ENCODE measurements at places on chromosomes 2 and 18.

GRCh38 chr2:85852937-85853498 lies 35.8 kb downstream of the ST3GAL5 start:
- no peak for DNase-seq

DNA sequence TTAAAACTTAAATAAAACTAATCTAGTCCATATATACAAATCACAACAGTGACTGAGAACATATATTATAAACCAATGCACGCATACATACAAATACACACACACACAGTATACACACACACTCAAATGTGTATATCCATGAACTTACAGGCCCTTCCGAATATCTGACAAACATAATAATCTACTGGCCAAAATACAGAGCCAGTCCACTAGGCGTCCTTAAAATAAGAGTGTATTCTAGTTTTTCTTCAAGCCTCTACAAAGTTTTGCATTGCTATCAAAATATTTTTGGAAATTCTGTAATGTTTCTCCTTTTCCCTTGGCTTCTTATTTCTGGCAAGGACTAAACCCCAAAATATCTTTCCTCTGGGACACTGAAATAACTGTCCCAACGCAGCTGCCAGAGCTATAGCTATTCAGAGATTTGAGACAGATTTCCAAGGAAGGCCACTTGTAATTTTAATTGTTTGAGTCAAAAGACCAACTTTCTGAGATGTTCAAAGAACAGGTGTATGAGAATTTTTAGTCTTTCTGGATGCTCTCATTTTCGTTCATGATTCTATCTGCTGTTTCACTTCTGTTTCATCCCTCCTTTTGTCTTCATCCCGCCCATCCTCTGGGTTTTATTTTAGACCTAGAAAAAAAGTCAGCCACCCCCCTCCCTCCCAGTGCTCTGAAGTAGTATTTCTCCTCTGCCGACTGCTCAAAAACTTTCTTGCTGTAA lies 24.1 kb upstream of the SP3 start:
- no peak for DNase-seq

GRCh38 chr18:29078273-29078672 lies 901.3 kb upstream of the CDH2 start:
- no peak for DNase-seq

- no peak for DNase-seq
Observed at GRCh38 chr2:232979871-232980461, 33.1 kb downstream of the NGEF start.

- DNase-seq, result no peak
Observed at GRCh38 chr2:226213717-226214116, 585.9 kb downstream of the IRS1 start.

GRCh38 chr2:227360351-227360750 lies 18.8 kb downstream of the TM4SF20 start:
- DNase-seq, result no peak

- no peak for DNase-seq
Observed at GRCh38 chr2:189492451-189492850, 51.2 kb downstream of the WDR75 start.

- no peak for DNase-seq
Observed at GRCh38 chr18:73669297-73669696, 478.3 kb downstream of the FBXO15 start.

DNA sequence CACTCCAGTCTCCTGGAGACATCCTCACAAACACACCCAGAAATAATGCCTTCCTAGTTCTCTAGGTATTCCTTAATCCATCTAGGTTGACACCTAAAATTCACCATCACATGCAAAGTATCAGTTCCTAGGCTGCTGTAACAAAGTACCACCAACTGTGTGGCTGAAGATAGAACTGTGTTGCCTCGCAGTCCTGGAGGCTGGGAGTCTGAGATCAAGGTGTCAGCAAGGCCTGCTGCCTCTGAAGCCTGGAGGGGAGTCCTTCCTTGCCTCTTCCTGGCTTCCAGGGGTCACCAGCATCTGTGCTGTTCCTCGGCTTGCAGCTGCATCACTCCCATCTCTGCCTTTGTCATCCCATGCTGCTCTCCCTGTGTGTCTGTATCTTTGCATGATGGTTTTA lies 36.3 kb upstream of the TMEM131 start:
- no peak for DNase-seq

DNA sequence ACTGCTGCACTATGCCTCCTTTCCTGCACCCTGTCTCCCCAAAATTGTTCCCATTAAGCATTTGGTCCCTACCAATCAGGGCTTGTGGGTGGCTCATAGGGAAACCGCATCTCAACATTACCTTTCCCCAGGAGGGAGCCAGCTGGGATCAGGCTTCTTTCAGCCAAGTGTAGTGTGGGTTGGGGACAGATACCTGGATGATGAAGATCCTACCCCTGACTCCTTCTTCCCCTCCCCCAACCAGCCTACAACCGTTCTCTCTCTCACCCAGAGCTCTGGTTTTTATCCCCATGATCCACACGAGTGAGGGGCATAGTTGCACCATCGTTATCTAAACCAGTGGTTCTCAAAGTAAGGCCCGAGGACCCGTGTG lies 40.0 kb downstream of the ACOXL start:
- DNase-seq, result no peak

- peak; percentile 83 for DNase-seq
Observed at GRCh38 chr2:240997856-240998705, at the start of gene SNED1. TSS of gene SNED1 (plus strand) at chr2:240998618. CDS start at chr2:240998838, 220 bp downstream.

GRCh38 chr2:157442636-157443035 lies 1.3 kb downstream of the CYTIP start:
- DNase-seq, result no peak

GRCh38 chr2:69692424-69692823 lies 48.9 kb upstream of the AAK1 start:
- no peak for DNase-seq

- no peak for DNase-seq
Observed at GRCh38 chr2:172462849-172463381, 35.5 kb downstream of the ITGA6 start.

All from left kidney (tissue), 8 donors.